ENCODE measurements at places on chromosomes 6 and 20.

DNA sequence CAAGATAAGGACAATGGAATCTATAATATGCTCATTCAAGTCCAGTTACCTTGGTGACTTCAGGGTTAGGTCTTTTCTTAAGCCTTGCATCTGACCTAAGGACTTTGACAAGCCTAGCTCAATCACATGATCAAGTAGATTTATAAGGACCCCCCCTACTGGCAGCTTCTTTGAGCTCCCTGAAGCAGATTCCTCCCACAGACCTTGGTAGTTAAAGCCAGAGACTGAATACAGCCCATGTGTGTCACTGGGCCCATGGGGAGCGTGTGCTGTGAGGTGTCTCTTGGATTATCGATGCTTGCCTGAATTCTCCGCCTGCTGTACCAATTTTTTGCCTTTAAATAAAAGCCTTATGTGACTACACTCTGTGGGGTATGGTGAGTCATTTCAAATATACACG is 372.7 kb upstream of the RGS17 start:
- no peak for DNase-seq

GRCh38 chr20:35117196-35117595 is 24.6 kb upstream of the TRPC4AP start:
- no peak for DNase-seq

GRCh38 chr6:160102399-160102798 is 19.2 kb upstream of the SLC22A1 start:
- no peak for DNase-seq

GRCh38 chr20:53950031-53950430 is 120.4 kb downstream of the BCAS1 start:
- DNase-seq = no peak

DNA sequence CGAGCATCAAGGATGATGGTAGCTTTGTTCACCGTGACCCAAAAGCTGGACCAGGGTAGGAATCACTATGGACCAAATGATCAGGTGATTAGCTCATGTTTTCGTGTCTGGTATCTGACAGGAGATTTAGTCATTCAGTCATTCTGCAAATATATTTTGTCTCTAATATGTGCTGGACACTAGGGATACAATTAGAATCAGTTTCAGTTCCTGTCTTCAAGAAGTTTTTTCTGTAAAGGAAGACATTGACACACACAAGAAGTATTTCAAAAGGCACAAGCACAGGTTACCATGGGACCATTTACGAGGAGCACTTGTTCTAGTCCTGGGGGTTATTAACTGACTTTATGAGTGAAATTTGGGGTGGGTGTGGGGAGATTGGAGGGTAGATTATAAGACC is 244.9 kb downstream of the HIVEP2 start:
- no peak for DNase-seq

DNA sequence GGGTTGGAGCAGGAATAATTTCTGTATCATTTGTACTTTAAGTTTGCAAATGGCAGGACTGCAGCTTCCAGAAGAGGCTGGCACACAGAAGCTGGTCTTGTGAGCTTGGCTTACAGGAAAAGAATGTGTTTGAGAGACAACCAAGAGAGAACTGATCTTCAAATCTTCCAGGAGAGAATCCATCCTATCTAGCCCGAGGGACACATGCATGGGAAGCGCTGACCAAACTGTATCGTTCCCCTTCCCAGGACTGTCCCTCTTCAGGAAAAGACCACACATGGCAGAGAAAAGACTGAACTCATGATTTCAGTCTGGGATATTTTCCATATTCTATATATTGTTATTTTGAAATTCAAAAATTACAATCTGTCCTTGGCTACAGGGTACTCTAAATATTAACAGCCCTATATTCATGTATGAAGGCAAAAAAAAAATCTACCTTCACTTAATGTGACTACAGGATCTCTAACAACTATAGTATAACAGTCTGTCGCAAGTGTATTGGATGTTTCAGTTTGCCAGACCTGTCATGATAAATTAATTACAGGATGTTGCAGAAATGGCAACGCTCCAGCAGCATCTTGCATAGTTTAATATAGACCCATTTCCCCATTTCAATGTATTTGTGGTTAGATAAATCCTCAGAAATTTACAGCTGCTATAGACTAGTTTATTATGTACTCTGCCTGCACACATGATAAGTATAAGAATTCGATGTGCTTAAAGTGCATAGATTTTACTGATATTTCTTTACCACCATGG is 99.4 kb downstream of the MYB start:
- DNase-seq = no peak

DNA sequence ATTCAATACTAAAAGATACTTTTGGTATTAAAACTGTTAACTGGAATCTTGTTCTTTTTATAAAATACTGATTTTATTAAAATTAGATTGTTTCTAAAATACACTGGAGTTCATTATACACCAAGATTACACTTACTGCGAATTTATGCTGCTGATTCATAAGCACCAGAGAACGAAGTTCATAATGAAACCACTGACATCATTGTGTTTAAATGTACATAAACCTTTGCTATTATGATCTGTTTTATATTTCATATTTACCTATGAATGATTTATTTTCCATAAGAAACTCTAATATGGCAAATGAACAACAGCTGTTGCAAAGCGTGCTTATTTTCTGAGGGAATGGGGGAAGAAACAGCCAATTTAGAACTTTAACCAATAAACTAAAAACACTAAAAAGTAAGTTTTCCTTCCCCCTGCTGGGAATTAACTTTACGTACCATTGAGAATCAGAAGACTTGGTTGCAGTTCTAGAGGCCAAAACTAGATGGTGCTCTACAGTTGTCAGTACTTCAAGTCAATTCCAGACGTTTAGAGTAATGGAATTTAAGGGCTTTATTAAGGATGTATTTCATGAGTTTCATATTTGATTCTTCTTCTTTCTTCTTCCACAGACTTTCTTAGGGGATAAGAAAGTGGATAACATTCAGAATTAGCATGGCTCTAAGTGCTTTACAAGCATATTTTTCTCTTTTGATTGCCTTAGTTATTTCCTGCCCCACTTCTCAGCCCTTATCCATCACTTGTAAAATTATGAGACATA is 30.8 kb upstream of the COL19A1 start:
- DNase-seq = peak; percentile 64

GRCh38 chr6:43838276-43839036 is 68.4 kb downstream of the VEGFA start:
- no peak for DNase-seq

GRCh38 chr6:11685481-11686093 is 93.0 kb downstream of the ADTRP start:
- DNase-seq = no peak

- no peak for DNase-seq
Observed at GRCh38 chr20:40010483-40010882, 678.6 kb downstream of the MAFB start.

- no peak for DNase-seq
Observed at GRCh38 chr6:111338843-111339242, 144.2 kb downstream of the REV3L start.

DNA sequence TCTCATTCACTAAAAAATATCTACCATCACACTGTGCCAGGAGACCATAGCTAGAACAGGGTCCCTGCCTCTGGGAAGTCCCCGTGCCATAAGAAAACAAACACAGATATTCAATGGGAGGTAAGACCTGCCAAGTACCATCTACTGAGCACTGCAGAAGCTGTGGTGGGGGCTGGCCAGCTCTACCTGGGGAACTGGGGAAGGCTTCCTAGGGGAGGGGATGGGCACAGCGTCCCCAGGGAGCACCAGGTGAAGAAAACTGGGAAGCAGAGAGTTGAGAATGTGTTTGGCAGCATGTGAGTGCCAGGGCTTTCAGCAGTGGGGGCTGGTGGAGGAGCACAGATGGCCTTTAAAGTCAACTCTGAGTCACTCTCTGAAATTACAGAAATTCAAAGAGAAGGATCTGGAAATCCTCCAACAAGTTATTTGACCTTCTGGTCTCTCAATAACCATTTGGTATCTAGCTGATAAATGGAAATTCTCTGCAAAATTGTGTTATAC is 85.2 kb downstream of the SHLD1 start:
- DNase-seq = peak; percentile 15

DNA sequence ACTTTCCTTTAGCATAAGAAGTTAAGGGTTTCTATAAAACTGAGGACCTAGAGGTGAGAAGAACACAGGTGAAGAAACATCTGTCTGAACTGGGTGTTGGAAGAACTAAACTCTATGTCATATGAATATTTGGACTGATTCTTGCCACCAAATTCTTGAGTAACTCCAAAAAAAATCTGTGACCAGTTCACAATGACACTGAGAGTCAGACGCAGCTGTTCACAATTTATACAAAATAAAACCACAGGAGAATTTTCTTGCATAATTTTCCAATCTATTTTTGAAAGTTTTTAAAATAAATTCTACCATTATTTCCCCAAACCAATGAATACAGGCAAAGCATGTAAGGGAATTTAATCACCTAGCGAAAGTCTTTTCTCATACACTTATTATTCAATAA is 148.1 kb upstream of the TCF21 start:
- DNase-seq = no peak

DNA sequence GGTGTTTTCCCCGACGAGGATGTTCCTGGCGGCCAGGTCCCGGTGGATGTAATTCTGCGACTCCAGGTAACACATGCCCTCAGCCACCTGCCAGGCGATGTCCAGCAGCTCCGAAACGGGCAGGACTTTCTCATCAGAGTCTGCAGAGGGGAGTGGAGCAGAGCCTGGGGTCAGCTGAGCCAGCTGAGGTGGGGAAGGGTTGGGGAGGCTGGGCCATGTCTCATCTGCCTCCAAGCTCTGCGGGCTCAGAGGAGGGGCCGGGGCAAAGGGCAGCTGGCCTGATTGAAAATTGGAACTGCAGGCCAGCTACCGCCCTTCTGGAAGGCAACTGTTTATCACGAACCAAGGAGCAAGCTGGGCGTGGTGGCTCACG is 6.4 kb downstream of the PTK6 start:
- DNase-seq = no peak

DNA sequence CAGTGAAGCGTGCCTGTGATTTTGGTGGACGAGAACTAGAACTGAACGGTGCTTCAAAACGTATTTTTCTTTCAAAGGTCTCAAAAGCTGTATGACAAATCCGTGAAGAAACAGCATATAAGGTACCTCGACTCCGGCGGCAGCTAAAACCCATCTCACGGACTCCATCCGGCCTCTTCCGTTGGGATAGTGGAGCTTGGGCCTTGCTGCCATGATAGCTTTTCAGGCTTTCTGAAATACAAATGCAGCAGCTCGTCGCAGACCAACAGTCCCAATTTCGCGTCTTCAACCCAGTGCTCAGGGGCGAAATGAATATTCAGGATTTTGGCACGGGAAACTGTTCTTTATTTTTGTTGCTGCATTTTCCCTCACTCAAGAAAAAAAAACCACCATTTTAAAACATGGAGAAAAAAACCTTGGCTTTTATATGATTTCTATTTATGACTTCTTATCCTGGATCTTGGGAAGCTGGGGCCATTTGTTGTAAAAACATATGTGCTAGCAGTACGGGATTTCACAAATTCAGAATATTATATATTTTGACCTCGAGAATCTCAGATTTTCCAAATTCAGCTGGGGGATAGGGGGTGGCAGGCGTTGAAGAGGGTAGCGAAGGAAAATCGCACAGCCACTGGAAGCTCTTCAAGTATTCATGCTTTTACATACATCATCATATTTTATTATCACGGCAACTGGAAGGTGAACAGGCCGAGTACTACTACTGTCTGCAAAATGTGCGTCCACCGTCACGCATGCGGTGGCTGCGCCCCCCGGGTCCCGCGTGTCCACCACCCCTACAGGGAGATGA is 849 bp downstream of the GSTA4 start:
- no peak for DNase-seq
